ENCODE measurements at places on chromosomes 3 and 15.

DNA sequence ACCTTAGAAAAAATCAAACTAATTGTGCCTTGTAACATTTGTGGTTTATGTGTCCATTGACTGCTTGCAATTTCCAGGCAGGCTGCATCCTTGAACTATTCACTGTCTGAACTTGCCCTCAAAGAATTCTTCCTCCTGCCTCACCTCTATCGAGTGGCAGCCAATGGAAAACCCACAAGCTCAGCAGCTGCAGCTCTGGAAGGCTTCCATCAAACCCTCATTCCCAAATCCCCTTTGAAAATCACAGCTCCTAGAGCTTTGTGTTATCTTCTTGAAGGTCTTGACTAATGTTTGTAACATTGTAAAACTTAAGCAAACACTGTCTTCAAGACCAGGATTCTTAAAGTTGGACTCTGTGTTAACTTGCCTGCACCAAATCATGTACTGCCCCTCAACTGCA is 81.1 kb downstream of the FILIP1L start:
- no peak for DNase-seq

DNA sequence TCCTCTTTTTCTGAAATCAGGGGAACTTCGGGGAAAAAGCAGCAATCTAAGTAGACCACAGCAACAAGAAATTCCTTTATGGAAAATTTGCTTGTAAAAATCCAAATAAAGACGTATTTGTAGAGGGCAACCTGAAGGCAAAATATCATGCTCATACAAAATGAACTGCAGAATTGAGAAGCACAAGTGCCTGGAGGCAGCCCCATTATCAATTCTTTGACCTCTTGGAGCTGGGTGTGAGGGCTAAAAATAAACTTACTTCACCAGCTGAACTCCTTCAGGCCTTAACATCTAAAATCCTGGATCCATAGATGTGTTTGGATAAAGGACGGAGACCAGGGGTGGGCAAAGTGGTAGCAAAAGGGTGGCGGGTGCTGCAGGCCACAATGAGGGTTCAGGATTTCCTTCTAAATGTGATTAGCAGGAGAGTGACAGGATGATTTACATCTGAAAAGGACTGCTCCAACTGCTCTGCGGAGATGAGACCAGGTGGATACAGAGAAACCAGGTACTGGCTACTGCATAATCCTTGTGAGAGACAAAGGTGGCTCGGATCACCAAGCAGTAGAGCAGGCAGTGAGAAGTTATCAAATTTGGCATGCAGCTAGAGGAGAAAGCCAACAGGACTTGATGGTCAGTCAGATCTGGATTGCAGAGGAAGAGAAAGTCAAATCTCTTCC is 81.7 kb upstream of the TJP1 start:
- no peak for DNase-seq

DNA sequence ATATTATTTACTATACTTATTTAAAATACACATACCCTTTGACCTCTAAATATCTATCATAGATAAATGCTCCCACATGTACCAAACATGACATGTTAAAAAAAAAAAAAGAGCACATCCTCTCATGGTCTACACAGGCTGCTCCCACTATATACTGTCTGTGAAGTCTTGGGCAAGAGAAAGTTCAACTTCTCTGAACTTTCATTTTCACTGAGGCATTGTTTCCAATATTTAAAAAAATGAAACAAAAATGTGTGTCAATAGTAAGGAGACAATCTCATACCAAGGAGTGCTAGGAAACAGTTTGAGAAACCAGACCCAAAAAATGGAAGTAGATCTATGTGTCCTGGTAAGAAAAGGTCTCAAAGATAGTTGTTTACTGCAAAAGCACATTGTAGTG is 29.3 kb downstream of the SLC4A7 start:
- no peak for DNase-seq

- no peak for DNase-seq
Observed at GRCh38 chr3:126160243-126161210, 19.9 kb downstream of the ALDH1L1 start.

DNA sequence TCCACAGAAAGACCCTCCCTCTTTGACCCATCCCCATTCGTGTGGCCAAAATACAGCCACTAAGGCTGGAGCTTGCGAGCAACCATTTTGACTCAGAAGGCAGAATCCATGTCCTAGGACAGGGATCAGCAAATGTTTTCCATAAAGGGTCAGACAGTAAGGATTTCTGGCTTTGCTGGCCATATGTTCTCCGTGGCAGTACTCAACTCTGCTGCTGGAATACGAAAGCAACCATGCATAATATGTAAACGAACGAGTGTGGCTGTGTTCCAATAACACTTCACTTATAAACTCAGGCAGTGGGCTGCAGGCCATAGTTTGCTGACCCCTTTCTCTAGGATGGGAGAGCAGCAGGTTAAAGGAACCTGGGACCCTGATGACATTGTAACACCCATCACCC is 77.6 kb upstream of the WNT5A start:
- no peak for DNase-seq

DNA sequence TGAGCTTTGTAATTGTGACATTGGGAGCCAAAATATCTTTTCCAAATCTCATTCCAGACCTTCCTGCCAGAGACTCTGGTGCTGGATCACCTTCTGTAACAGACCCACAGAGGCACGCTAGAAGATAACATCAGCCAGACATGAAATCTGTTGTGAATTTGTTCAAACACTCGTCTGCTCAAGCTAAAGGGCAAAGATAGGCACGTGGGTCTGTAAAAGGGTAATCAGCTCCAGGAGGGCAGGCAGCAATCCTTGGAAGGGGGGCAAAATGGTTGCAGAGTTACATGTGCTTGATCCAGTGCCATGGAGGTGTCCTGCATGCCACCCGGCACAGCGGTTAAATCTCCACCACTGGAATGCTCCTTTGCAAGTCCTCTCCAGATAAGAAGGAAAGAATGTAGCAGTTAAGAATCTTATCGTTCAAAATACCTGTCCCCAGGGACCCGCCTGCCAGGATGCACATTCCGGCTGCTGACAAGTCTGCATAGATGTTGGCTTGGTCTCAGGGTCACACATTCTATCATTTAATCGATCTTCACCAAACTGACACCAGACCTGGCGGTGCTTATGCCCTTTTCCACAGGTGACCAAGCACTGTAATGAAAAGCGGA is 74.8 kb downstream of the ADAMTS9 start:
- no peak for DNase-seq

DNA sequence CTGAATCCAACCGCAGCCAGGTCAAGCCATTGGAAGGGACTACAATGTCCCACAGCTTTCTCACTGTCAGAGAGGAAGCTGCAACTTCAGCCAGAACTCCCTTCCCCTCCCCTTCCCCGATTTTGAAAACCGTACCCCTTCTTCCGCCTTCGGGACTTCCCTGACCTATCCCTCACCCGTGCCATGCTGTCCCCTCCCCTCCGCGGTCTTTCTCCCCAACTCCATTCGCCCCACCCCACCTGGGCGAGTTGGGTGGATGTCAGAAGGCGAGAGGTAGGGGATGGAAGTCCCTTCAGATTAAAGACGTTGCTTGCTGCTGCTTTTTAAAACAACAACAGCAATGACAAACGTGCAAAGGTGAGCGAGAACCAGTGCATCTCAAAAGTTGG is 723 bp downstream of the CPNE4 start:
- no peak for DNase-seq

GRCh38 chr3:153026026-153026425 is 136.0 kb upstream of the RAP2B start:
- no peak for DNase-seq

DNA sequence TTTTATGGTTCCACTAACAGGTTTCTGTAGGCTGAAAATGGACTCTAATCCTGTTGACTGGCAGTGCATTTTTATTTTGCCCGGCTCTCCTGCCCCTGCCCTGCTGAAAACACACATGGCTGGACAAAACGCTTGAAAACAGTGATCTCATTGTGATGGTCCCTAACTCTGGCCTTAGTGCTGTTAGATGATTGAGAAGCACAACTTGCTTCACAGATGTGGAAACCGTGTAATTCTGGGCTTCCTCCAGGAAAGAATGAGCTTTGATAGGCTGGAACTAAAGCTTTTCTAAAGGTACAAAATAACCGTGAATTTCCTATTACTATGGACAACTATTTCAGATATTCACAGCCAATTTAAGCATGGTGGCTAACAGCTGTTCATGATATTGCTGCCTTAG is 121.4 kb downstream of the VGLL3 start:
- no peak for DNase-seq

GRCh38 chr15:20386198-20386597 is 155.4 kb downstream of the GOLGA6L6 start:
- DNase-seq = no peak

GRCh38 chr15:41630616-41631217 is 29.5 kb upstream of the MGA start:
- DNase-seq = no peak
